ENCODE measurements at places on chromosomes 11 and 22.

GRCh38 chr11:13341026-13341425 is 63.4 kb downstream of the BMAL1 start:
- no peak for DNase-seq

DNA sequence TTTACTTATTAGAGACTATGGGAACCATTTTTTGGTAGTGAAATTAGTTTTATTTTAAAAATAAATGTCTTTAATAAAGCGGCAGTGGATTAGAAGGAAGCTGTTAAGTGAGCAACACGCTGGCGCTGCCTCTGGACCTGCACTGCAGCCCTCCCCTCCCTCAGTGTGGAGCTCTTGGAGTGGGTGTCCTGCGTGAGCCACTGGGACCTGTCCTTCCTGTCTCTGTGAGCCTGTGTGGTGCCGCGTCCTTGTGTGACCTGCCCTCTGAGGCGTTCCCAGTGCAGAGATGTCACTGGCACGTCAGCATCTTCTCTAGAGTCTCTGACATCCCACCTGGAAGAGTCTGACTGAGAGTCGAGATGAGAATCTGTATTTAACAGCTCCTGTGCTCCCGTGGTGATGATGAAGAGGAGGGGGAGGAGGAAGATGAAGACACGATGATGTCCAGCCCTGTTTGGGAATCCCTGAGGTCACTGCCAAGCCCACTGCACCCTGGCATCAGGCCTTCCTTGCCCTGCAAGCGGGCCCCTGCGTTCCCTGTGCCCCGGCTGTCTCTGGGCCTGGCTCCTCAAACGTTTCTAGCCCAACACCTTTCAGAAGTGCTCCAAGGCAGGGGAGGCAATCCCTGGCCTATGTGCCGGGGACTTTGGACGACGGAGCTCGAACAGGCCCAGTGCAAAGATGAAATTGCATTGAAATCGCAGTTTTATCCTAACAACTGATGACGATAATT is 271.8 kb downstream of the TBC1D22A start:
- no peak for DNase-seq

DNA sequence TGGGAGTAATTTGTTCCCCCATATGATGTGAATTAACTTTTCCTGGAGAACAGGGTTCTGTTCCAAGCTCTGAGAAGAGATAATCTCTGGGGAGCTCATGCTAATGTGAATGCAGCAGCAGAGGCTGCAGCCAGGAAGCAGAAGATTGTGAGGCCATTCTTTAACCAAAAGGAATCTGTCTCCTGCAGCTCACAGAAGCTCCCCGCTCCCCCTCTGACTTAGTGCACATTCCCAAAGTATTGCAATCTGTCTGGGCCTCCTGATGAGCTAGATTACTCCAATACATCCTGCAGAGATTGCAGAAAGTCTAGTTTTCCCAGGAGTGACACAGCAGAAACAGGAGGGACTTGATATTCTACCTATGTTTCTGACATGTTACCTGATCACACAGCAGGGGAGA is 420.6 kb upstream of the FAT3 start:
- no peak for DNase-seq

- no peak for DNase-seq
Observed at GRCh38 chr11:42462558-42463310, 849.1 kb upstream of the API5 start.

DNA sequence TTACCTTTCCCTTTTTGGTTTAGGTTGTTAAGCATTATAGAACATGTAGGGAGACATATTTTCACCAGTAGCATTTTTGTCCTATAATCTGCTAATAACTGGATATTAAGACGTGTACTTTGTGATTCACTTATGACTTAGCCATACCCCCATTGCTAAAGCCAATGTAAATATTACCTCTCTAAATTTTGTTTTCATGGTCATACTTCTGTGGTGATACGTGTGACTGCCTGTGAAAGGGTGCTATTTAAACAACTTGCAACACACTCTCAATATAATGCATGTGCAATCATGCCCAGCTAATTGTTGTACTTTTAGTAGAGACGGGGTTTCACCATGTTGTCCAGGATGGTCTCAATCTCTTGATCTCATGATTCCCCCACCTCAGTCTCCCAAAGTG is 36.2 kb upstream of the PAK1 start:
- DNase-seq, result no peak

GRCh38 chr11:74699615-74700396 is 31.4 kb downstream of the CHRDL2 start:
- DNase-seq, result no peak

GRCh38 chr11:115188188-115188897 is 315.9 kb downstream of the CADM1 start:
- no peak for DNase-seq

GRCh38 chr11:2085251-2086066 is 53.7 kb downstream of the IGF2 start:
- DNase-seq, result peak; percentile 1

- no peak for DNase-seq
Observed at GRCh38 chr11:79119491-79120284, 321.1 kb downstream of the TENM4 start.

DNA sequence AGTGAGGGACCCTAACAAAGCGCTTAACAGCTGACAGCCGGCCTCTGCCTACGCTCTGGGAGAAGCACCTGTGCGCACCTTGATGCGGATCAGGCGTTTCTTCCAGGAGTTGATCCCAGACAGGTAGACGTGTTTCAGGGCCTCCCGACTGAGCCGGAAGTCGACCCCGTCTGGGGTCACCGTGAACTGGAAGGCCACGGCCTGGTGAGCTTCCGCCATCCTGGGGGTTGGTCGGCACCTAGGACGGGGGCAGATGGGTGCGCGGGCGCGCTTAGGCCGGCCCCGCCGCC is 585 bp downstream of the CPT1B start:
- no peak for DNase-seq

GRCh38 chr22:36350751-36351594 is 36.8 kb downstream of the MYH9 start:
- DNase-seq, result no peak

DNA sequence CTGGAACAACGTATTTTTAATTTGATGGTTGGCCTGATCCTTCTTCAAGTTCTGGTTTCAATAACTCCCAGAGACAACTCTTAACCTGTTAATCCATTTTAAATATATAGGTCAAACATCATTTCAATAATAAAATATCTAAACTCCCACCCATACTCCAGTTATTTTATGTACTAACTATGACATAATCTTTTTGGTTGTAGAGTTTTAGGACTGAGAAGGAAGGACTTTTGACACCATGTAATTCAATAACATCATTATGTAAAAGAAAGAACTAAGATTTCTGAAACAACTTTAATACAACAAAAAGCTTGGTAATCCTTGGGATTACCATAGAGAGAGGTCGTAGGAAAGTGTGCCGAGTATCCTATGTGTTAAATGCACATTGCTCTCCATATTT is 31.5 kb downstream of the VSIG10L2 start:
- DNase-seq, result no peak

GRCh38 chr11:44803009-44803408 is 76.2 kb downstream of the TSPAN18 start:
- DNase-seq, result no peak

DNA sequence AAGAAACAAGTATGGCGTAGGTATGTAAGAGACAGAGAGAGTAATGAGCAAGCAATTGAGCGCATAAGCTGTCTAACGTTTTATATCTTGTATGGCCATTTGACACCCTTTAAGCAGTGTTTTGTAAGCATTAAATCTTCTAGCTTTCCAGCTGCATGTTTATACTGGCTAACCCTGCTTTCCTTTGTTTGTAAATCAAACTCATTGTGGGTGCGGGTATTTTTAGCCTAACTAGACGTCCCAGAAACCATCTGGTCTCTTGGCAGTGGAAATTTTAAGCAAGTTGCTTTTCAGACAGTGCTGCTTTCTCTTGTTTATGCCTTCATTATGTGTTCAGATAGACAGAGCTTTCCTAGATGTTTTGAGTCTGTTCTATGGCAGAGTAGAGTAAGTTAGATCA is 73.5 kb downstream of the RNF169 start:
- peak; percentile 53 for DNase-seq

DNA sequence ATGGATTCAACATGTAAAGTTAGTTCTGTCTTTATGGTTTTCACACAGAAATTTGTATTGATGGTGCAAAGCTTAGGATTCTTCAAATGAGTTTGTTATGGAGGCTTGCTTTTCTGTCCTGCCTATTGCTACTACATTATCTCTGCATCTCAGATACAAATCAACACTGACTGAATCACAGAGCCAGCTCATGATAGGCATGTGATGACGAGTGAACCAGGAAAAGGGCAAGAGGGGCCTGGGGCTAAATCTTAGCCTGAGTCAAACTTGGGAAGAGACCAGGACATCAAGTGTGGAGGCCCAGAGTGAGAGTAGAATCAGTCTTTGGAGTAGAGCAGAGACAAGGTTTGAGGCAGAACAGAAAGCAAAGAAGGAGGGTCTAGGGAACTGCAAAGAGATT is 107.1 kb upstream of the CD44 start:
- DNase-seq, result no peak

DNA sequence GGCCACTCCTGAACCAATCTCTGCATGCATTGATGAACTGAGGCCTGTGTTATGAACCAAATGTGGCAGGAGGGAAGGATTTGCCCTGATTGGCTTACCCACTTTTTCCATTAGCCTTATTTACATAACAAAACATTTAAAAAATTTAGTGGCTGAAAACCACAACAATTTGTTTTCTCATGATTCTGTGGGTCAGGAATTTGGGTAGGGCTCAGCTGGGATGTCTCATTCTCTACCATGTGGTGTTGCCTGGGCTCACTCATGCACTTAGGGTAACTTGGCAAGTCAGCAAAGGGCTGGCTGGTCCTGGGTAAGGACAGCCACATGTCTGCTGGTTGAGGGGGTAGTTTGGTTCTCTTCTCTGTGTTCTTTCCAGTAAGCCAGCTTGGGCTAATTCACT is 35.1 kb upstream of the CYP2R1 start:
- DNase-seq, result peak; percentile 23

GRCh38 chr22:46484156-46484860 is 53.1 kb downstream of the CELSR1 start:
- no peak for DNase-seq

GRCh38 chr11:76455331-76455730 is 10.5 kb downstream of the EMSY start:
- no peak for DNase-seq

- no peak for DNase-seq
Observed at GRCh38 chr11:104090767-104091166, 54.3 kb downstream of the DDI1 start.

DNA sequence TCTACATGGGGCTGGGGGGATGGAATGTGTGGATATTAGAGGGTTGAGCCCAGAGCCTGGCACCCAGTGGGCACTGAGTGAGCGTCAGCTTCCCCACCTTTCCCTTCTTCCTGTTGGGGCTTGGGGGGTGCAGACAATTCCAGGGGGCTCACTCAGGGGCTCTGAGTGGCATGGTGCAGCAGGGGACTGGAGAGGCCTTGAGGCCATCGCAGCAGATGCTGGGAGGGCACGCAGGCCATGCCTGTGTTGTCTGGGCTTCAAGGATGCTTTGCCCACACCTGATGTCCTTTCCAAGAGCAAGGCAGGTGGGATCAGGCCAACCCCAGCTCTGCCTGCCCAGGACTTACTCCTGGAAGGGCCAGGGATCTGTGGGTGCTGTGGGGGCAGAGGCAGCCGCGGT is 11.2 kb upstream of the TTLL12 start:
- no peak for DNase-seq

Measured in AG08396 (cell line).